ENCODE measurements at places on chromosomes 5 and 9. TPM values are rescaled to one million over a fixed set of nuclear protein-coding genes. Genes with fewer than 3 reads are reported as not detected.

- no peak overlapping the region for H3K27ac ChIP-seq
- H3K4me3 ChIP-seq = no peak overlapping the region
- peaks cover 10% of the 10 kb centered on the region for H3K4me1 ChIP-seq
- H3K36me3 ChIP-seq = no peaks in the 10 kb centered on the region
Measured at GRCh38 chr5:142684508-142685041, 1.3 kb downstream of the FGF1 start.

DNA sequence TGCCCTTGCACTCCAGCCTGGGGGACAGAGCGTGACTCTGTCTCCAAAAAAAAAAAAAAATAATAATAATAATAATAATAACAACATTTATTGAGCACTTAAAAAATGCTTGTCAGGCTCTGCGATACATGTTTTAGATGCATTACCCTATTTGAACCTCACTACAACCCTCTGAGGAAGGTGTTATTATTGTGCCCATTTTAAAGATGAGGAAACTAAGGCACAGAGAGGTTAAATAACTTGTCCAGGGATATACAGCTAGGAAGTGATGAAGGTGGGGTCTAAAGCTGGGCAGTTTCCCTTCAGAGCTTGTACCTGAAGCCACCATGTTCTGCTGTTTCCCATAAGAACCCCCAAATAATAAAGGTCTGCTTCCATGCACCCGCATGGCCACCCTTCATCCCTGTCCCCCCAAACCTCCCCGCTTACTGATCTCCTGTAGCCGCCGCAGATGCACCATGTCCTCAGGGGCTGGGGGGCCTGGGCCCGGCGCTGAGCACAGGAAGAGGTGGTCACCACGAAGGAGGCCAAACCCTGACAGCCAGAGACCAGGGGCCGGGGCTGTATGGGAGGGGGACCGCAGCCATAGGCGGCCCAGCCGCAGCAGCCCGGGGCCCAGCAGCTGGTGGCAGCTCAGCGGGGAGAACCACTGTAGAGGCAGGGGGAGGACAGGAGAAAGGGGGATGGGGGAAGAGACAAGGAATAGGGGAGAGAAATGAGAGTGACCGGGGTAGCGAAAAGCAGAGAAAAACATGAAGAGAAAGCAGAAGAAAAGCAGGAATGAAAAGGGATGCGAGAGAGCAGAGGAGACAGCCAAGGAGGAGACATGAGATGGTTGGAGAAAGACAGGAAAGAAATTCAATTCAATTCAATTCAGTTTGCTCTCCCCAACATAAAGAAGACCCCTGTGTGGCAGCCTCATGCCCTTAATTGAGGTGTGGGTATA, 15.1 kb upstream of the FCHSD1 start:
- H3K27ac ChIP-seq = no peak overlapping the region
- no peaks in the 10 kb centered on the region for H3K4me1 ChIP-seq
- peaks cover 9% of the 10 kb centered on the region for H3K36me3 ChIP-seq

DNA sequence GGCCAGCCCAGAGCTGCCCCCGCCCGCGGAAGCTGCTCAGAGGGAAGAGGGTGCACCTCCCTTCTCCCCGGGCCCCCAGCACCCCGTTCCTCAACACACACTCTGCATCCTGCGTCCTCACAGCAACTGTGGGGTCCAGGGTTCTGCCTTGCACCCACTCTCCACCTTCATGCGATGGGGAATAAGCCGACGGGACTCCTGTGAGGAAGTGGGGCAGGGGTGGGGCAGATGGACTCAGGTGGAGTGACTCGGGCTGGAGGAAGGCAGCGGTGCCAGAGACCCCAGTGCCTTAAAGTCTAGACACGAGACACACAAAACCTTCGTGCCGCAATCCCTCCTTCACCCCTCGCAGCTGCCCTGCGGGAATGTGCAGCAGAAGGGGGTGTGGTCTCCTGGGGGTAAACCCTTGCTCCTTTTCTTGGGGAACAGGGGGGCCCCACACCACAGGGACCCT, 8.6 kb downstream of the BRD3 start:
- no peaks in the 10 kb centered on the region for H3K27me3 ChIP-seq
- H3K36me3 ChIP-seq = peaks cover 3% of the 10 kb centered on the region
- H3K4me3 ChIP-seq = no peak overlapping the region
- peaks cover 43% of the 10 kb centered on the region for H3K4me1 ChIP-seq
- peak overlapping the region; percentile 25 for H3K27ac ChIP-seq
- peak; percentile 16 for DNase-seq

GRCh38 chr9:8727191-8727590, 927.6 kb upstream of the DMAC1 start:
- H3K36me3 ChIP-seq = no peaks in the 10 kb centered on the region
- H3K4me3 ChIP-seq = no peak overlapping the region
- H3K27me3 ChIP-seq = no peaks in the 10 kb centered on the region
- no peak overlapping the region for H3K27ac ChIP-seq
- H3K4me1 ChIP-seq = peaks cover 17% of the 10 kb centered on the region

DNA sequence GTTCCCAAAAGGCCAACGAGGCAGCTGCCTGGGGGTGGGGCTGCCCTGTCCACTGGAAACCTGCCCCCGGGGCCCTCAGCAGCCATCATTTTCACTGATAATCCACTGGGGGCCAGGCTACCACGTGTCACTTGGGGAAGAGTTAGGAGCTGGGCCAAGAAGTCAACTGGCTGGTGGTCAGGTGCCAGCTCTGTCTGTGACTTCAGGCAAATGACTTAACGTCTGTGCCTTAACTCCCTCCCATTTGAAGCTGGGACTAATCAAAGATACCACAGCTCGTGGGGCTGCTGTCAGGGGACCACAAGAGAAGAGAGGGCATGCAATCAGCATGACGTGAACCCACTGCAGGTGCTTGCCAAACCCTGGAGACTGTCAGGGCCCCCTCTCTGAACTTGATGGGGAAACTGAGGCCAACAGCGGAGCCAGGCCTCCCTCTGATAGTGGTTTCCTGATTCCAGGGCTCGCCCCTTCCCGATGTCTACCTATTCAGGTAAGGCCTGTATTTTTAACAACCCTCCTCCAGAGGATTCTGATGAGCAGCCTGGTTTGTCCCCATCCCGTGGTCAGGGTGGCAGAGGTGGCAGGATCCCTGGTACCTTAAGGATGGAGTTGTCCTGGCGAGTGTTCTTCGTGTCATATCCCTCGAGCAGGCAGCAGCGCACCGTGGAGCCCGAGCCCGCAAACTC, 12.3 kb upstream of the DPM2 start:
- H3K27me3 ChIP-seq = no peaks in the 10 kb centered on the region
- no peak overlapping the region for H3K4me3 ChIP-seq
- peaks cover 9% of the 10 kb centered on the region for H3K4me1 ChIP-seq
- no peak for DNase-seq
- H3K27ac ChIP-seq = peak overlapping the region; percentile 21

The MCC gene
- total RNA-seq = 32.4 TPM

- no peak overlapping the region for H3K4me3 ChIP-seq
- DNase-seq = no peak
- H3K27me3 ChIP-seq = no peaks in the 10 kb centered on the region
- H3K27ac ChIP-seq = peak overlapping the region; percentile 99
- peaks cover 86% of the 10 kb centered on the region for H3K4me1 ChIP-seq
Measured at GRCh38 chr5:170749911-170750431, 33.6 kb upstream of the GABRP start.

The VLDLR gene
- 47.8 TPM for total RNA-seq

The DENND4C gene
- 75.2 TPM for total RNA-seq

- no peak for DNase-seq
- H3K27me3 ChIP-seq = no peaks in the 10 kb centered on the region
Measured at GRCh38 chr5:40037713-40038112, 612.9 kb upstream of the DAB2 start.

The FAM153A gene
- not detected for total RNA-seq

Measured in mesothelial cell of epicardium (in vitro differentiated cells).